ENCODE measurements at places on chromosomes 12 and 14.
A peak's percentile ranks its signal among the peaks of the same experiment; 100 is the strongest.

- peak; percentile 65 for DNase-seq
Measured at GRCh38 chr14:105414456-105415371, 4.9 kb upstream of the MTA1 start.

DNA sequence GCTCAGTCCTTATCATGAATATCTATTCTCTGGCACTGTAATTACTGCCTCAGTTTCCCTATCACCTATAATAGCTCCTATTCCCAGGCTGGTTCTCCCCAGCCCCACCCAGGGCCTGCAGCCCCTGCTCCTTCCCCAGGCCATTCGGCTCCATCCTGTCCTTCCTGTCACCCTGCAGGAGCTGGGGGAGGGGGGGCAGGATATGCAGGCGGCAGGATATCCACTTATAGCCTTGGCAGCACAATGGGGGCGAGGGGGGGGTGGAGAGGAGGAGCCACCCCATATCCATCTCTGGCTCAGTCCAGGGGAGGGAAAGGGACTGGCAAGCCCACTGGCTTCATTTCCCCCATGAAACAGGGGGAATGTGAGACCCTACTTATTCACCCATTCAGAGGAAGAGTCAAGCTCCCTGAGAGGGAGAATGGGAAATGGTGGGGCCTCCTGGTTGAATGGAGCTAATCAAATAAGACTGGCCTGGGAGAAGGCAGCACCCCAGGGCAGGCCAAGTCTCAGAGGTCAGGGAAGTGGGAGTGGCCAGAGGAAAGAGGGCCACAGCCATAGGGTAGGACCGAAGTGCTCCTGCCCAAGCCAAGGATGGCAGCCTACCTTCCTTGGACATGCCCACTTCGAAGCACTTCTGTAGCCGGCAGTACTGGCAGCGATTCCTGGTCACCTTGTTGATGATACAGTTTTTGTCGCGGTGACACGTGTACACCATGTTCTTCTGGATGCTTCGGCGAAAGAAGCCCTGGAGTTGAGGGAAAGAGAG, 7.8 kb upstream of the ITGB7 start:
- no peak for DNase-seq

DNA sequence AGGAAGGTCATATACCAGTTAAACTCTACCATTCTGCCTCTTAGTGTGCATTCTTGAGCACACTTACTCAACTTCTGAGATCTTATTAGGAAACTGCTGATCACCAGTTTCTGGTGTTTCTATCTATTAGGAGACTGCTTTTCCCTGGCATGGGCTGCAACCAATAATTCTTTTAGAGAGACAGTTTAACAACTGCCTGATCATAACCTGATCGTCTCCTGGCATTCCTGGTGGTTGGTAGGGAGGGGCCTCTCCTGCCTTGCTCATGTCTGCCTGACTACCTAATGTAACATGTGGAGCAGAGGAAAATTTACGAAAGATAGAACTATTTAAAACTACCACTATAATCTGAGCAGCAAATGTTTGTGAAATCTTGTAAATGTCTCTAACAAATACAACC, 75.3 kb upstream of the MGAT4C start:
- no peak for DNase-seq

DNA sequence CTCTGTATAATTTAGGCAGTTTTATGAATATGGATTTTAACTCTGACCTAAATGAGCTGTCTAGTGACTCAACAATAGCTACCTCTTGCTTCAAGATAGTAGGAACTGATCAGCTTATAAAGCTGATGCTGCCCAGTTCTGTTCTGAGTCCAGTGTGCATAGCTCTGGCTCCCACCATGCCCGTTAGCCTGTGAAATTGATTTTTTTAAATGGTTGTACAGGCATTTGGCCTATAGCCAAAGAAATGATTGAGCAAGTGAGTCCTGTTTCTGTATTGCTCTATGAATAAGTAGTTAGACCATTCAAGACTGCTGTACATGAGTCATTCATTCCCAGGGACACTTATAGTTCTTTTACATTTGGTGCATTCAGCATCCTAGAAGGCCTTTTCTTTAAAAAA, 36.4 kb downstream of the SAMD4A start:
- DNase-seq = peak; percentile 84

DNA sequence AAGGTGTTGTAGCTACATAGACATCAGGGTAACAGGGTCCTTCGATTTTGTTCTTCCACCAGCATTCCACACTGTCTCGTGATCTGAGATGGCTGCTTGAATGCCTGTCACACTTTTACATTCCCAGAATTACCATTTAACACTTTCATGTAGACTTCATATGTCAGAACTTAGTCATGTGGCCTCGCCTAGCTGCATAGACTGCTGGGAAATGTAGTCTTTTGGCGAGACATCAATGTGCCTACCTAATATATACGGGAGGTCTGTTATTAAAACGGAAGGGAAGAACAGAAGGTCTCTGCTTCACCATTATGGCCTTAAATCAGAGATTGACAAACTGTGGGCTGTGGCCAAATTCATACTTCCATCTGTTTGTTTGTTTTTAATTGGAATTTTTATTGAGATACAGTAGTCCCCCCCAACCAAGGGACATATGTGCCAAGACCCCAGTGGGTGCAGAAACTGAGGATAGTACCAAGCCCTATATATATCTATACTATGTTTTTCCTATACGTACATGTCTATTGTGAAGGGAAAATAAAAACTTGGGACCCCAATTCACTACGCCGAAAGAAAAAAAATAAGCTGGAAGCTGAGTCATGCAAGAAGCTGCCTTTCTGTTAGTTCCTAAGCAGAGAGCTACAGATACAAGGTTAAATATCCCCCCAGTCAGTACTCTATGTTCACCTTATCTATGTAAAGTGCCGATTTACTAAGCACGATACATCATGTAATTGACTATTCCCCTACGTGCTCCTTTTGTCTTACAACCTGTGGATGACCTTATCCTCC, 11.3 kb upstream of the HRK start:
- no peak for DNase-seq
